Gastrocnemius medialis (tissue), 4 donors: ENCODE measurements at places on chromosomes 7 and 10. TPM values are rescaled to one million over a fixed set of nuclear protein-coding genes. Genes with fewer than 3 reads are reported as not detected.
A peak's percentile ranks its signal among the peaks of the same experiment; 100 is the strongest.

Gene MINDY4
- total RNA-seq = 4.3 TPM

DNA sequence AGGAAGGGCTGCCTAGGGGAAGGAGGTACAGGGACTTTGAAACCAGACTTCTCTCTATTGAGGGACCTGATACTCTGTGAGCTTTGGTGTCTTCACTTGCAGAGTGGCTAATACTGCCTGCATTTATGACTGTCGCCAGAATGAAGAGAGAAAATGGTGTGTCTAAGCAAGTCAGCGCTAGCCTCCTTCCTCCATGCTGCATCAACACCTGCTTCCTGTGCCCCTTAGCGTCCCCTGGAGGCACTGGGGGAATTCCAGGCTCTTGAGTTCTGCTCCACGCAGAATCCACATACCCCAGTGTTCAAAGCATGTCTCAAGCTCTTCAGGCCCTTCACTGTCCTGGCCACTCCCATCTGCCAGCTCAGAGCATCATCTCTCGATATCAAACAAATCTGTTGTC, 140.5 kb downstream of the PKD1L1 start:
- H3K27ac ChIP-seq = no peak overlapping the region
- H3K4me3 ChIP-seq = no peak overlapping the region
- H3K4me1 ChIP-seq = no peaks in the 10 kb centered on the region

Gene KAT6B
- total RNA-seq = 20.4 TPM

- H3K4me3 ChIP-seq = no peak overlapping the region
- no peaks in the 10 kb centered on the region for H3K27me3 ChIP-seq
- no peaks in the 10 kb centered on the region for H3K4me1 ChIP-seq
- H3K36me3 ChIP-seq = no peaks in the 10 kb centered on the region
- DNase-seq = no peak
Observed at GRCh38 chr7:28509251-28510025, 97.1 kb downstream of the CREB5 start.

DNA sequence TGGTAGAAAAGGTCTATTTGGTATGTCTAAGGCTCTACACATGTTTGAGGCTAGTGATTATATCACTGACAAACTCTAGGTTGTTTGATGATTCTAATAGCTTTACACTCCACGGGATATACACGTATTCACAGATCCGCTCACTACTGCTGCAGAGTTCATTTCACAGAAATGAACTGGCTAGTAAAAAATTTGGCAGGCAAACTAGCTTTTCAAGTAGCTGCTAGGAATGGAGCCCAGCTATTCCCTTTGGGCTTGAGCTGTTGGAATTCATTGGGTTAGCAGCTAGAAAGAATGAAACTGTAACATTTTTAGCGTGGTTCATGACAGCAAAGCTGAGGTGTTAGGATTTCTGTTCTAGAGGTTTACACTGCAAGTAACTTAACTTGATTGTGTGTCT, 37.6 kb downstream of the R3HCC1L start:
- no peaks in the 10 kb centered on the region for H3K27me3 ChIP-seq
- H3K27ac ChIP-seq = no peak overlapping the region
- no peak overlapping the region for H3K4me3 ChIP-seq
- H3K36me3 ChIP-seq = no peaks in the 10 kb centered on the region

- peaks cover 3% of the 10 kb centered on the region for H3K4me1 ChIP-seq
- DNase-seq = no peak
- H3K27me3 ChIP-seq = no peaks in the 10 kb centered on the region
- no peaks in the 10 kb centered on the region for H3K36me3 ChIP-seq
- H3K4me3 ChIP-seq = no peak overlapping the region
Observed at GRCh38 chr10:80522756-80523363, 14.8 kb upstream of the SH2D4B start.

GRCh38 chr7:151076863-151077704, 3.5 kb downstream of the FASTK start:
- H3K27ac ChIP-seq = no peak overlapping the region
- no peaks in the 10 kb centered on the region for H3K27me3 ChIP-seq
- DNase-seq = no peak
- H3K4me1 ChIP-seq = peaks cover 27% of the 10 kb centered on the region
- no peaks in the 10 kb centered on the region for H3K36me3 ChIP-seq

GRCh38 chr10:7329219-7329618, 81.6 kb downstream of the SFMBT2 start:
- DNase-seq = no peak
- H3K36me3 ChIP-seq = no peaks in the 10 kb centered on the region
- no peaks in the 10 kb centered on the region for H3K27me3 ChIP-seq
- no peaks in the 10 kb centered on the region for H3K4me1 ChIP-seq

Gene NCAPG2
- 3.0 TPM for total RNA-seq

DNA sequence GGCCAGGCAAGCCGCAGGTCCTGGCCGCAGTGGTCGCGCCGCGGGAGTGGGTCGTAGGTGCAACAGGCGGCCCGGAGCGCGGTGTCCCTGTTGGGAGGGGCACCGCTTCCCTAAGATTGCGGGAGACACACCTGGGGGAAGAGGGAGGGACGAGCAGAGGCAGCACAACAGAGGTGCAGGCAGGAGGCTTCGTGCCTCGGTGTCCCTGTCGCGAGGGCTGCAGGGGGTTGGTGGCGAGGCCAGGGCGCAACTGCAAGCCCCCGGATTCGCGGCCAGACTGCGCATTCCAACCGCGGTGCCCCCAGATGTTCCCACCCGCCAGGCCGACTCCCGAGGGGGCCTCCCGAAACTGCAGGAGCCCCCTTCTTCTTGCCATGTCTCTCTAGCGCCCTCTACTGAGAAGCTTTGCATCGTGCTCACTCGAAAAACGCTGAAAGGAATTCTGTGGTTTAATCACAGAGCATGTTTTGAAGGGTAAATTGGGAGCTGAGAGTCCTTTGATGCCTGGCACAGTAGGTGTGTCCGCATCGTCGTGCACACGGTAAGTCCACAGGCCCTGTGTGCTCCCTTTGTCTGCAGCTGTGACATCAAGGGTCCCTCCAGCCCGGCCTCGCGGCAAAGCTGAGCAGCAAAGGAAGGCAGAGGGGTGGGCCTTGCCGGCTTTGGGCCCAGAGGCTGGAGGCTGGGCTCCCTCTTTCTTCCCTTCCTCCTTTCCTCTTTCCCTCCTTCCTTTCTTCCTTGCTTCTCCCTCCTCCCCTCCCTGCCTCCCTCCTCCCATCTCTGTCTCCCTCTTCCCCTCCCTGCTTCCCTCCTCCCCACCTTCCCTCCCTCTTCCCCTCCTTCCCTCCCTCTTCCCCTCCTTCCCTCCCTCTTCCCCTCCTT, 6.2 kb upstream of the MBL2 start:
- no peak overlapping the region for H3K27ac ChIP-seq
- H3K4me3 ChIP-seq = no peak overlapping the region
- no peaks in the 10 kb centered on the region for H3K4me1 ChIP-seq
- no peaks in the 10 kb centered on the region for H3K36me3 ChIP-seq

- no peak overlapping the region for H3K4me3 ChIP-seq
- no peaks in the 10 kb centered on the region for H3K36me3 ChIP-seq
- H3K27me3 ChIP-seq = no peaks in the 10 kb centered on the region
Observed at GRCh38 chr7:29449569-29450260, 113.9 kb upstream of the PRR15 start.

- H3K27me3 ChIP-seq = no peaks in the 10 kb centered on the region
- peak overlapping the region; percentile 97 for H3K4me3 ChIP-seq
- H3K4me1 ChIP-seq = peaks cover 16% of the 10 kb centered on the region
- H3K36me3 ChIP-seq = peaks cover 6% of the 10 kb centered on the region
Observed at GRCh38 chr7:7641129-7641663, 644 bp downstream of the UMAD1 start.

DNA sequence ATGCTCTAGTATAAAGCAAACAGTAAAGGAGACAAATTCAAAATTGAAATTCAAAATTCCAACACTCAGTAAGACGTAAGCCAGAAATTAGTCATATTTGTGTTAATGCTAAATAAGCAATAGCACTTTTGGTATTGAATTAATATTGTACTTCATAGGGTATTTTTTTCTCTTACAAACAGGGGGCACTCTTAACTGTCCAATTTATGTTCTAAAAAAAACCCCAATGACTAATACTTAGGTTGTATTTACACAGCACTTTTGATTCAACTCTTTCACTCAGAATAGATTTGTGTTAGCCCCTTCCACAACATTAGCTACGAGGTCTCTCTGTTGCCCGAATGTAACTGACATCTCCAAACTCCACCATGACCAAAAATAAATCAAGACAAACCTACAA, 284.9 kb upstream of the COBL start:
- no peak overlapping the region for H3K4me3 ChIP-seq
- H3K4me1 ChIP-seq = no peaks in the 10 kb centered on the region
- no peaks in the 10 kb centered on the region for H3K27me3 ChIP-seq
- H3K27ac ChIP-seq = no peak overlapping the region

DNA sequence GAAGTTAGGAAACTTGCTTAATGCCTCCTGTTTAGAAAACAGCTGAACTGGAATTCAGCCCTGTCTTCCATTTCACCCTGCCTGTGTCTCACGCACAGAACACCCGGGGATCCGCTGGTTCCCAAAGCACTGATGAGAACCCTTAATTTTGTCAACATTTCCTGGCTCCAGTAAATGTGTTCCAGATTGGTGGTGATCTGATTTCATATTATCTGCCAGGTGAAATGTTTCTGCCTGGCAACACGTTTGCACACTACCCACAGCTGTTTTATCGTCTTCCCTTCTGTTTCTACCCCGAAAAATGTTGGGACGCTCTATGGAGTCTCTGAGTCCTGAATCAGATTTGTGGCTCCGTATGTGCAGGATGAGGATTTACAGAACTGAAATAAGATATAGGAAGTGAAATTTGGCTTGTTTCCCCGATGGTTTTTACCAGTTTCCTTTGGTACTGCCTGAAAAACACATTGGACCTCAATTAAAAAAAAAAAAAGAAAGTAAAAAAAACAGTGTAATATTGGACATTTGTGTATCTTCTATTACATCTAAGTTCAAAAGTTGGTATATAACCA, 29.0 kb downstream of the MRC1 start:
- no peaks in the 10 kb centered on the region for H3K27me3 ChIP-seq
- no peaks in the 10 kb centered on the region for H3K4me1 ChIP-seq
- H3K36me3 ChIP-seq = no peaks in the 10 kb centered on the region
- no peak overlapping the region for H3K27ac ChIP-seq

DNA sequence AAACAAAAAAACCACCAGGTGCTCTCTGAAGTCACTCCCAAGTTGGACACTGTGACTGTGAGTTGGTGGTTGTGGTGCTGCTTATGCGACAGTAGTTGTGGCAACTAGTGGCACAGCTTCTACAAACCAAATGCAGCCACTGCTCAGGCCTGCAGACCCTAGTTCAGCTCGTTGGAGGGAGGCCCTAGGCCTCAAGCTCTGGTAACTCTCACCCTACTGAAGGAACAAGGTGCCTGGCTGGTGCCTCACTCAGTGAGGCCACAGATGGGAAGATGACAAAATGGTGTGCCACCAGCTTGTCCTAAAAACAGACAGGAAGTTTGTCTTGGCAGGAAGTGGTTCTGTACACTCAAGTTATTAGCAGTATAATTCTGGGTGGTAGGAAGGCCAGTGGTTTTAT, 45.3 kb upstream of the RAPGEF5 start:
- H3K27ac ChIP-seq = no peak overlapping the region
- no peak overlapping the region for H3K4me3 ChIP-seq
- no peak for DNase-seq

Gene RET
- 0.51 TPM for total RNA-seq

Gene HABP2
- not detected for total RNA-seq

DNA sequence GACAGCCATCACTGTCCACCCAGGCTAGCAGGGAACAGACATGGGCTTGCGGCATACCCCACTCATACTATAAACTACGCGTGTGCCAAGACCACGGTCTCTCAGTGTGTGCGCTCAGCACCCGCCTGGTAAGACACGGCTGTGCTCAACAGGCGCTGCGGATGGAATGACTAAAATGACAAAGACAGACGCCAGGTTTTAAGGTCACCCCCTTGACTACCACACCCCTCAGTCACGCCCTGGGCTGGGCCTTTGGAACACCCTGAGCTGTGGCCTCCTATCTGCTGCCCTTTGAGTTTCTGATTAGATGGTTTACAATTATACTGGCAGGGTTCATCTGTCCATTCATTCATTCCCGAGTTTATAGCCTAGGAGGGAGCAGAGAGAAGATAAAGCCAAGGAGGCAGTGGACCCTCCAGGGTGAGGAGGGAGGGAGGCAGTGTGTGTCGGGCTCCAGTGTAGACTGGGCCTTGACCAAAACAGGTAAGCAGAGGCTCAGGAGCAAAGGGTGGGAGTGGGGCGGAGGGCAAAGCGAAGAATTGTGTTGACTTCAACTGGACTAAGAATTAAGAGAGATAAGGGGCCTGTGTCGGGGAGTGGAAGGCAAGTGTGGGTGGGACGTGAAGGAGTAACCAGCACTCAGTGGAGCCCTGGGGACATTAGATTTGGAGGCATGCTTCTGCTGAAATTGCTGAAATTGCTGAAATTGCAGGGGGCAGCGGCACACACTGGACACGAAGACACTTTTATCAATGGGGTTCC, 35.0 kb downstream of the TNS3 start:
- no peaks in the 10 kb centered on the region for H3K36me3 ChIP-seq
- no peak overlapping the region for H3K4me3 ChIP-seq
- no peaks in the 10 kb centered on the region for H3K4me1 ChIP-seq
- no peak overlapping the region for H3K27ac ChIP-seq

DNA sequence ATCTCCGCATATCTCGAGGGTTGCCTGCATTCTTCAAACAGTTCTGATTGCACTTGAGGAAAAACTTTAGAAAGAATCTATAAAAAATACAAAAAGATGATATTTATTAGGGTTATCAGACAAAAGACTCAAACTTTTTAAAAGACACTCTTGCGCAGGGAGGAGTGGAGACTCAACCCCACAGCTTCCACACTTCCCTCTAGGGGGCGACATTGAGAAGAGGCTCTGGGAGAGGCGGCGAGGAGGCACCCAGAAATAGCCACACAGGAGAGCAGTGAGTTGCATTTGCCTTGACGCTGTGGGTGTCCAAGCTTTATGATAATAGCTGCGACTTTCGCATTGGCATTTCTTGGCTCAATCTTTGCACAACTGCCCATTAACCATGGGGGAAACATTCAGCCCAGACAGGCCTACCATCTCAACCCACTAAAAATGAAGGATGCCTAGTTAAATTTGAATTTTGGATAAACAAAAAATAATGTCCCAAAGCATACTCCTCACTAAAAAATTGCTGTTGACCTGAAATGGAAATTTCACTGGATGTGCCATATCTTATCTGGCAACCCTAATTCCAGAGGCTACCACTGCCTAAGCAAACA, 86.2 kb downstream of the EBF3 start:
- H3K4me1 ChIP-seq = peaks cover 1% of the 10 kb centered on the region
- H3K27ac ChIP-seq = no peak overlapping the region
- no peak for DNase-seq
- no peaks in the 10 kb centered on the region for H3K27me3 ChIP-seq
- no peak overlapping the region for H3K4me3 ChIP-seq

DNA sequence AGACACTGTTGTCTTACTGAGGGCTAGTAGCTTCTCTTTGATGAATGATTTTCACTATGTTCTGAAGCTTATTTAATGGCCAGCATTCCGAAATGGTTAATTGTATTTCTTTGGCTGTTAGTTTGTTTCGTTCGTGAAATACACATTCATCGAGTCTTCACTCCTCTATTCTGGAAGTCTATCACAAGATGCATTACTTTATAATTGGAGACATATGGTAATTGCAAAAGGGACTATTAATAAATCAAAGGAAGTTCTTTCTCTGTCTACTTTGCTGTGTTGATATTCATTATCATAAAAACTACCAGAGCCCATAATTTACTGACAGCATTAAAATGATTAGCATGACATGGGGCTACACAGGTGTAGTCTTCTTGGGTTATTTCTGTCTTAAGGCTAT, 133.8 kb upstream of the IGFBP3 start:
- H3K4me1 ChIP-seq = no peaks in the 10 kb centered on the region
- H3K36me3 ChIP-seq = no peaks in the 10 kb centered on the region
- DNase-seq = no peak

Gene SDK1
- 1.3 TPM for total RNA-seq

- H3K4me1 ChIP-seq = no peaks in the 10 kb centered on the region
- no peaks in the 10 kb centered on the region for H3K36me3 ChIP-seq
- no peak overlapping the region for H3K4me3 ChIP-seq
- H3K27me3 ChIP-seq = no peaks in the 10 kb centered on the region
Observed at GRCh38 chr10:8712656-8713055, 658.2 kb downstream of the GATA3 start.

Gene TFEC
- 0.91 TPM for total RNA-seq
